ENCODE measurements at places on chromosomes 6 and 20.

- H3K27me3 ChIP-seq: no peaks in the 10 kb centered on the region
- no peaks in the 10 kb centered on the region for H3K36me3 ChIP-seq
- H3K27ac ChIP-seq: no peak overlapping the region
- DNase-seq: peak; percentile 62
- peak overlapping the region; percentile 93 for H3K4me3 ChIP-seq
These were observed 303 bp downstream of the MBOAT1 start for GRCh38 chr6:20211941-20212391.

DNA sequence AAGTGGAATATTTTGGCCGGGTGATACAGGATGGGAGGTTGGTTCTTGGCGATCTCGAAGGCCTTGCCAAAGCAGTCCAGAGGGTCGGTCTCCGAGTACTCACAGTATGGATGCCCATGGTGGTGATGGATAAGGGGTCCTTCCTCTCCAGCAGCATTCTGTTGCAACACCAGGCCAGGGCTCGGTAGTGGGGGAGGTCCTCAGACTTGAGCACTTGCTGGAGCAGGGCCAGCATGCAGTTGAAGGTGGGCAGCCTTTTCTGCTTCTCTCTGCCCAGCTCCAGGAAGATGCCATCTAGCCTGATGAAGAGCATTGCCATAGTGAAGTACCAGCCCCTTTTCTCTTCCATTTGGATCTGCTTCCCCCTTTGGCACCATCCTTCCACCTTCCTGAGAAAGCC lies 99.4 kb upstream of the MCHR2 start:
- DNase-seq: no peak
- H3K4me3 ChIP-seq: no peak overlapping the region
- H3K27ac ChIP-seq: no peak overlapping the region

- H3K36me3 ChIP-seq: peaks cover 24% of the 10 kb centered on the region
- peak within 1 kb of the TSS; percentile 91 for H3K4me3 ChIP-seq
- H3K4me1 ChIP-seq: no peaks in the 10 kb centered on the region
- peak; percentile 99 for DNase-seq
These were observed at the start of gene NFYA for GRCh38 chr6:41072836-41073202. NFYA (plus strand) TSS chr6:41072974; CDS start chr6:41079090, 6,116 bp downstream.

DNA sequence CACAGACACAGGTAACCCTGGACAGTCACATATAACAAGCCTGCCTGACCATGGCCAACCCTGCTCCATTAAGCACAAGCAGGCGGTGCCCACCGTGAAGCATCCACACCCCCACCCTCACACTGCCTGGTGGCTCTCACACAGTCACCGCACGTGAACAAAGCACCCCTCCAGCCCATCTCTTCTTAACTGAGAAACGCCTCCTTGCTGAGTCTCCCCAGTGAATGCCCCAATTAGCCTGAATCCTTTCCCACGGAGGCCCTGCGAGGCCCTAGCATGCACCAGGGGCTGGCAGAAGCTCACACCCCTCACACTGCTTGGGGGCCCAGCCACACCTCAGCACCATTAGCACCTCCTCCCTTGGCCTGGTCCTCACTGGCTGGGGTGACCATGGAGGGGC lies 72.3 kb downstream of the GRM4 start:
- H3K27me3 ChIP-seq: no peaks in the 10 kb centered on the region
- no peak overlapping the region for H3K27ac ChIP-seq
- no peak overlapping the region for H3K4me3 ChIP-seq
- no peaks in the 10 kb centered on the region for H3K4me1 ChIP-seq
- H3K36me3 ChIP-seq: no peaks in the 10 kb centered on the region
- DNase-seq: no peak

GRCh38 chr20:1345030-1345755 lies 16.3 kb upstream of the SDCBP2 start:
- peak; percentile 13 for DNase-seq
- H3K4me1 ChIP-seq: no peaks in the 10 kb centered on the region
- H3K36me3 ChIP-seq: peaks cover 18% of the 10 kb centered on the region
- H3K27me3 ChIP-seq: no peaks in the 10 kb centered on the region
- no peak overlapping the region for H3K27ac ChIP-seq

GRCh38 chr6:167268683-167269280 lies 22.3 kb upstream of the UNC93A start:
- H3K36me3 ChIP-seq: peaks cover 2% of the 10 kb centered on the region
- no peak overlapping the region for H3K27ac ChIP-seq
- H3K4me1 ChIP-seq: no peaks in the 10 kb centered on the region
- no peaks in the 10 kb centered on the region for H3K27me3 ChIP-seq
- no peak overlapping the region for H3K4me3 ChIP-seq
- DNase-seq: no peak

DNA sequence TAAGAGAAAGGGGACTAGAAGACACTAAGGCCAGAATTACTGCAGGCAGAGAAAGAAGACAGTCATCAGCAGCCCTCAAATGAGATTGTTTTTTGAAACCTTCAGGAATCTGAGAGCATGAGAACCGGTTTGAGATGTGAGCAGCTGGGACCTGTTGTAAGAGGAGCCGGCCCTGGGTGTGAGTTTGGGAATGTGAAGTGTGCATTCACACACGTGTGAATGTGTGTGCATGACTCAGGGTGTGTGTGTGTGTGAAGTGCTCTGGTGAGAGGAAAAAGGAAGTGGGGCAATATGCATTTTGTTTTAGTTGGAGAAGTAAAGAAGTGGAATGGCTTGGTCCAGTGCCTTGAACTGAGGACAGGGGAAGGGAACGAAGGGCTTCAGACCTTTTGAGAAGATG lies 4.3 kb downstream of the SCUBE3 start:
- no peak for DNase-seq
- peaks cover 21% of the 10 kb centered on the region for H3K27me3 ChIP-seq
- no peak overlapping the region for H3K27ac ChIP-seq
- H3K36me3 ChIP-seq: no peaks in the 10 kb centered on the region
- H3K4me3 ChIP-seq: no peak overlapping the region

GRCh38 chr6:113219783-113220182 lies 637.4 kb upstream of the MARCKS start:
- no peaks in the 10 kb centered on the region for H3K36me3 ChIP-seq
- no peaks in the 10 kb centered on the region for H3K27me3 ChIP-seq
- no peak overlapping the region for H3K4me3 ChIP-seq
- H3K27ac ChIP-seq: no peak overlapping the region
- no peaks in the 10 kb centered on the region for H3K4me1 ChIP-seq
- DNase-seq: no peak

DNA sequence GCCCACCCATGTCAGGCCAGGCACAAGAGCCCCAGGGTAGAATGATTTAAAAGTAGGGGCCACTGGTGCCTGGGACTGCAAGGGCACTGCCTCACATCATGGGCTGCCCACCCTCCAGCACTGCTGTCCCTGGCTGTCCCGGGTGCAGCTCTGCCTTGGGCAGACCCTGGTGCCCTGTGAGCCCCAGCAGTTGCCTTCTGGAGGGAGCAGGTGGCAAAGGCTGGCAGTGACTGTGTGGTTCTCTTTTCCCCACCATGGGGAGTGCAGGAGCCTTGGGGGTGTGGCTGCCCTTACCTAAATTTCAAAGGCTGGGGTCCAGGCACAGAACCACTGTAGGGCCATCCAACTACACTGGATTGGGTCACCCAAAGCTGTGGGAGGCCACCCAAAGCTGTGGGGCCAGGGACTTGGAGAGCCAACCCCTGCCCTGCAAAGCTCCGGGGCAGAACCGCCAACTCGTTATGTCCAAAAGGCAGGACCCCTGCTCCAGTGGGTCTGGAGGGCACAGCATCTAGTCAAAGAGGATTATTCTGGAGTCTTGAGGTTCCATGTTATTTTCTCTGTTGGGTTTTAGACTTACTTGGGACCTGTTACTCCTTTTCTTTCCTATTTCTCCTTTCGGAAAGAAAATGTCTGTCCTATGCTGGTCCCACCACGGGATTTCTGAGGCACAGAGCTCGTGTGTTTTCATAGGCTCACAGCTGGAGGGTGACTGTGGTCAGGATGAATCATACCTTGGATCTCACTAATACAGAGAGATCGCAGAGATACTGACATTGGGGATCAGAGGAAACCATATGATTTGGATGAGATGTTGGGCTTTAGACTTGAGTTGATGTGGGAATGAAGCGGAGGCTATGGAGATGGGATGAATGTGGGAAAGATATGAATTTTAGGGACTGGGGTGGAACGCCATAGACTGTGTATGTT lies 65.3 kb downstream of the RAMACL start:
- H3K27ac ChIP-seq: no peak overlapping the region
- DNase-seq: no peak
- no peaks in the 10 kb centered on the region for H3K4me1 ChIP-seq
- peaks cover 39% of the 10 kb centered on the region for H3K36me3 ChIP-seq

GRCh38 chr6:140485740-140486449 lies 1111.4 kb upstream of the CITED2 start:
- no peaks in the 10 kb centered on the region for H3K27me3 ChIP-seq
- H3K4me1 ChIP-seq: no peaks in the 10 kb centered on the region
- H3K36me3 ChIP-seq: peaks cover 17% of the 10 kb centered on the region
- H3K27ac ChIP-seq: no peak overlapping the region
- no peak overlapping the region for H3K4me3 ChIP-seq

GRCh38 chr6:2448826-2449571 lies 203.6 kb upstream of the GMDS start:
- no peak overlapping the region for H3K27ac ChIP-seq
- peak; percentile 67 for DNase-seq
- H3K27me3 ChIP-seq: no peaks in the 10 kb centered on the region
- no peaks in the 10 kb centered on the region for H3K36me3 ChIP-seq
- H3K4me3 ChIP-seq: peak overlapping the region; percentile 76
- no peaks in the 10 kb centered on the region for H3K4me1 ChIP-seq

DNA sequence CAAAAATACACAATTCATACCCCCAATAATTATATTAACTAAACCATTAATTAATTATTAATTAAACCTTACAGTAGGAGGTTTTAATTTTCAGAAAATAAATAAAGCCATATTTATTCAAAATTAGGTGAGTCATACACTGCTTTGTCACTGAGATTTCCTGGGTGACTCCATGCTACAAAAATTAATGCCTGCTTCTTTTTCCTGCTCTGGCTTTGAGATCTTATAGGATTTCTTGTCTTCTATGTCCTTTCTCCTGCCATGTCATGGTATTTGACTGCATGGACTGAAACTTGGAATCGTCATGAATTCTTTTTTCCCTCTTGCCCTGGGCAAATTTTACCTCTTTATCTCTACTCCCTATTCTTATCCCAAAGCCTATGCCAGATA lies 133.2 kb downstream of the PHACTR1 start:
- peaks cover 14% of the 10 kb centered on the region for H3K4me1 ChIP-seq
- H3K36me3 ChIP-seq: no peaks in the 10 kb centered on the region
- DNase-seq: no peak
- no peak overlapping the region for H3K4me3 ChIP-seq

GRCh38 chr6:79922018-79922417 lies 25.3 kb downstream of the ELOVL4 start:
- peaks cover 2% of the 10 kb centered on the region for H3K36me3 ChIP-seq
- H3K4me3 ChIP-seq: no peak overlapping the region
- DNase-seq: no peak
- H3K27me3 ChIP-seq: no peaks in the 10 kb centered on the region

- no peaks in the 10 kb centered on the region for H3K36me3 ChIP-seq
- H3K4me1 ChIP-seq: no peaks in the 10 kb centered on the region
- H3K27ac ChIP-seq: no peak overlapping the region
- H3K4me3 ChIP-seq: no peak overlapping the region
These were observed 151.4 kb downstream of the CEBPB start for GRCh38 chr20:50341880-50342637.

GRCh38 chr6:14012313-14013030 lies 87.7 kb downstream of the RNF182 start:
- H3K27me3 ChIP-seq: no peaks in the 10 kb centered on the region
- no peak overlapping the region for H3K27ac ChIP-seq
- H3K36me3 ChIP-seq: no peaks in the 10 kb centered on the region
- H3K4me3 ChIP-seq: no peak overlapping the region
- DNase-seq: no peak

- no peak overlapping the region for H3K27ac ChIP-seq
- no peak overlapping the region for H3K4me3 ChIP-seq
- no peaks in the 10 kb centered on the region for H3K4me1 ChIP-seq
- H3K27me3 ChIP-seq: no peaks in the 10 kb centered on the region
- no peak for DNase-seq
- H3K36me3 ChIP-seq: no peaks in the 10 kb centered on the region
These were observed 26.7 kb upstream of the RIPK1 start for GRCh38 chr6:3041606-3042005.

GRCh38 chr6:75602246-75603105 lies 796 bp downstream of the SENP6 start:
- no peaks in the 10 kb centered on the region for H3K27me3 ChIP-seq
- H3K4me3 ChIP-seq: peak overlapping the region; percentile 98
- H3K27ac ChIP-seq: peak overlapping the region; percentile 44

GRCh38 chr20:18031050-18031449 lies 26.7 kb downstream of the OVOL2 start:
- no peak overlapping the region for H3K4me3 ChIP-seq
- no peak overlapping the region for H3K27ac ChIP-seq
- H3K27me3 ChIP-seq: no peaks in the 10 kb centered on the region
- H3K4me1 ChIP-seq: no peaks in the 10 kb centered on the region
- no peak for DNase-seq

GRCh38 chr6:102068349-102068929 lies 674.9 kb downstream of the GRIK2 start:
- H3K27ac ChIP-seq: no peak overlapping the region
- DNase-seq: no peak
- H3K27me3 ChIP-seq: no peaks in the 10 kb centered on the region
- no peaks in the 10 kb centered on the region for H3K36me3 ChIP-seq
- no peaks in the 10 kb centered on the region for H3K4me1 ChIP-seq

GRCh38 chr6:31814677-31815024 lies 432 bp downstream of the HSPA1L start:
- peak; percentile 98 for DNase-seq
- H3K4me3 ChIP-seq: peak overlapping the region; percentile 90
- no peaks in the 10 kb centered on the region for H3K4me1 ChIP-seq
- H3K27ac ChIP-seq: no peak overlapping the region

DNA sequence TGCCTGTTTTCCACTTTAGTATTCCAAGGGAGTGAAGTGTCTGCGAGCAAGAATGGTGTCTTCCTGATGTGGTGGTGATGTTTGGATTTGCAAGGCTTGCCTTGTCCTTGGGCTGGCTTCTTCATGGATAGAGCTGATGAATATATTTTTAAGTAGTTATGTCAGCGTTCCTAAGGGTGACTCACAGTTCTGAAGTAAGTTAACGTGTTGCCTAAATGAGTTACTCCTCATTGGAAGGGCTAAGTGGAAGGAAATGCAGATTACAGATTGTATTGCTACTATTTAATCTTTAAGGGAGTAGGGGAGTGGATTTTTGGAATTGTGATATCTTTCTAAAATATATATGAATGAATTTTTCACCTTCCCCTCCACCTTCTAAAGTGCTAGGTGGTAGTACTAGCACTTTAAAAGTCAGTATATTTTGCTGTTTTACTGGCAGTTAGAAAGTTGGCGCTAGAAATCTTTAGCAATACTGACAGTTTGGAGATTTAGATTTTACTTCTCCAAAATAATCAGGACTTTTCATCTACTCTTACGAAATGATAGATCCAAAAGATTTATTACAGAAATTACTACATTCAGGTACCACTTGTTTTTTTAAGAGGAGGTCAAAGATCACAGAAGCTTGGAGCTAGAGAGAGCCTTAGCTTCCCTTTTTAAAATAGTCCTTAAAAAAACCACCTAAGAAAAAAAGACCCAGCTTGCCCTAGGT lies 197.4 kb downstream of the JARID2 start:
- H3K36me3 ChIP-seq: no peaks in the 10 kb centered on the region
- no peaks in the 10 kb centered on the region for H3K27me3 ChIP-seq
- peaks cover 21% of the 10 kb centered on the region for H3K4me1 ChIP-seq

- no peak for DNase-seq
- no peaks in the 10 kb centered on the region for H3K4me1 ChIP-seq
- H3K27ac ChIP-seq: peak overlapping the region; percentile 86
- H3K36me3 ChIP-seq: peaks cover 3% of the 10 kb centered on the region
- H3K27me3 ChIP-seq: no peaks in the 10 kb centered on the region
These were observed 4.7 kb upstream of the GJA1 start for GRCh38 chr6:121430514-121431460.
